ENCODE measurements at places on chromosomes 13 and 19.

- no peak for DNase-seq
Observed at GRCh38 chr19:44455100-44455499, 6.8 kb upstream of the ZNF229 start.

DNA sequence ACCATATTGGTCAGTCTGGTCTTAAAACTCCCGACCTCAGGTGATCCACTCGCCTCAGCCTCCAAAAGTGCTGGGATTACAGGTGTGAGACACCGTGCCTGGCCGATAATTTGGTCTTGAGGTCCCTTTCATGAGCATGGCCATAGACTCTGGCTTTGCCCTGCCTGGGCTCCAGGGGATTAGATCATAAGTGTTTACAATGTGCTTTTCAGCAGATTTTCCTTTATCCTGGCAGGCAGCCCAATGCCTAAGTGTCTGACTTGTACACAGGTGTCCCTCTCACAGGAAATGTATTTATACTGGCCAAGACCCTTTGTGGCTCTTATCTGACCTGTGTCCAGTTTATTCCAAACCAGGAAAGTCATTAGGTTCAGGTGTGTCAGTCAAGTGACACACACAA, 15.9 kb downstream of the BCAM start:
- no peak for DNase-seq

DNA sequence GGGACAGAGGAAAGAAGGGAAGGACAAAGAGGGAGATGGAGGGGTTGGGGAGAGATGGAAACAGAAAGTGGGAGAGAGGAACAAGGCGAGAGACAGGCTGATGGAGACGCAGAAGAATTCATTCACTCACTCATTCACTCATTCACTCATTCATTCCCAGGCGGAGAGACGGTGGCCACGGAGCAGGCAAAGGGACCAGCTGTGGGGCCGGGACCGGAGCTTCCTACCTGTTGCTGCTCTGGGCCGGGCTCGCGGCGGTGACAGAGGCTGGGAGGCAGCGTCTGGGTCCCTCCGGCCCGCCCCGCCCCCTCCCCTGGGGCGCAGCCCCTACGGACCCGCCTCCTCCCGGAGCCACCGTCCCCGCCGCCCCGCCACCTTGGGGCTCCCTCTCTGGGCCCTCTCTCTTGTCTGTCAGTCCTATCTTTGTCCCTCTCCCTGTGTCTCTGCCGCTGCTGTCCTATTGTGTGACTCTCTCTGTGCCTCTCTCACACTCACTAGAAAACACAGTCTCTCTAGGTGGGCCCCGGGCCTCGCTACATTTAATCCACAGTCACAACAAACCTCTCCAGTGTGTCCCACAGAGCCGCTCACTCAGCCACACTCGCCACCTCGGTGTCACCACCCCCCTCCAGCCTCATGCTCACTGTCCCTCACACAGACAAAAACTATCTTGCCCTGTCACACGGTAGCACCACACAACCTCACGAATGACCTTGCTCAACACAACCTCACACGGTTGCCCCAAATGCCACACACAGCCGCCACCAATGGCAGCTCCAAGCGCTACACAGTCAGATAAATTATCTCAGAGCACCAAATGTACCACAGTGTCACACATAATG, at the start of gene GNG8:
GNG8 (minus strand) TSS at position 283 of the 842 bp plus-strand sequence. CDS start 1,520 bp downstream, outside the sequence.
- DNase-seq: no peak

DNA sequence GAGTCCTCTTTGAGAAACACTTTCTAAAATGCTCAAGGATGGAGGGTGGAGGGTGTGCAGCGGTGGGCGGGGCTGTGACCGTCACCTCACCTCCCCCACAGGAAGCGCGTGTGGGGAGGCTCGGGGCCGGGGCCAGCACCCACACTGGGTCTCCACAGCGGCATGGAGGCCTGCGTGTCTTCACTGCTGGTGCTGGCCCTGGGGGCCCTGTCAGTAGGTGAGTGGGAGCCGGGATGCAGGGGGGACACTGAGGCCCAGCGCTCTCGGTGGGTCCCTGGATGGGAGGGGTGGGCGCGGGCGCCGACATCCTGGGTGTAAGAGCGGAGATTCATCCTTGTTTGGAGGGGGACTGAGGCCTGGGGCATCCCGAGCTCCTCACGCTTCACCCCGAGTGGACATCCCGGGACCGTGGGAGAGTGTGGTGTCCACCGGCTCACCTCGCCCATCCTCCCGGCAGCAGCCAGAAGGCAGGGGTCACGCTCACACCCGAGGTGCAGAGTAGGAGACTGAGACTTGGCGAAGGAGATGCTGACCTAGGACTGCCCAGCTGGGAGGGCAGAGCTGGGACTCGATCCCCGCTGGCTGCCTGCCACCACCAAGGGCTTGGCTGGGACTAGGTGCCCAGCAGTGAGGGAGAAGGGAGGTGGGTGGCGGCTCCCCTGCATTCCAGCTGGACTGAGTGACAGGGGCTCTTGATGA, at the start of gene GZMM:
GZMM (plus strand) TSS at position 144 of the 699 bp plus-strand sequence; CDS start at position 163, 19 bp downstream.
- DNase-seq: no peak

DNA sequence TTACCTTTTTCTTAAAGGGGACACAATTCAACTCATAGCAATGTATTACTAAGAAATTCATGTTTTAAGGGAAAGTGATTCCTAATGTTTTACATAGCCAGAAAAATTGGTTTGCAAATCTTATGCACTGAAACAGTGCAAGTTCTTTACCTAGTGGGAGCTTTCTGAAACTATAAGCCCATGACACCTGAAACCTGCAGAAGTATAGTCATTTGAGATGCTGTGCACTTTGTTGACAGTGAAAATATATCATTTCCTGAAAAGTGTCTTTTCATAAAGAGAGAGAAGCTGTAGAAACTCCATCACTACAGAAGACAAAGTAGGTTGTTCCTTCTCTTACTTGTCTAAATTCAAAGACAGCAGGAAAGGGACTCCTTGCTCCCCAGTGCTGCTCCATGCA, 517.1 kb downstream of the LMO7 start:
- DNase-seq: no peak

DNA sequence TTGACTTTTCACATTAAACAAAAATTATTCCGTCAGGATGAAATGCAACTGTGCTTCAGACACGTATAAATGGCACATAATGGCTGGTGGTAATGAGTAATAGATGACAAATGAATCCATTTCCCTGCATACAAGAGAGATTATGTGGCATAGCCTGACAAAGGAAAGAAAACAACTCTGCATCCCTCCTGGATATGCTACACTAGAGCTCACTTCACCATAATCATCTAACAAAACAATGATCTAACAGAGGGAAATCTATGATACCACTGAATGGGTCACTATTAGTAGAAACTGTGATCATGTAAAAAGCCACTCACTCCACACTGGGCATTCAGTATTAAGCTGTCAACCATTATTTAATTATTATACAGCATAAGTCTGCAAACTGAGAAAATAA, 1498.4 kb downstream of the EFNB2 start:
- no peak for DNase-seq

GRCh38 chr19:7926727-7927604, 1.0 kb upstream of the CTXN1 start:
- DNase-seq: no peak

Measured in vagina (tissue), 2 donors.